HEK293T (cell line): ENCODE measurements at places on chromosomes 1 and 21.

- peak; percentile 83 for DNase-seq
Observed at GRCh38 chr1:39973503-39974135, 18.7 kb downstream of the MFSD2A start.

GRCh38 chr1:166933633-166934032 lies 41.7 kb downstream of the ILDR2 start:
- no peak for DNase-seq

- DNase-seq: no peak
Observed at GRCh38 chr1:185338719-185339622, 21.9 kb upstream of the IVNS1ABP start.

DNA sequence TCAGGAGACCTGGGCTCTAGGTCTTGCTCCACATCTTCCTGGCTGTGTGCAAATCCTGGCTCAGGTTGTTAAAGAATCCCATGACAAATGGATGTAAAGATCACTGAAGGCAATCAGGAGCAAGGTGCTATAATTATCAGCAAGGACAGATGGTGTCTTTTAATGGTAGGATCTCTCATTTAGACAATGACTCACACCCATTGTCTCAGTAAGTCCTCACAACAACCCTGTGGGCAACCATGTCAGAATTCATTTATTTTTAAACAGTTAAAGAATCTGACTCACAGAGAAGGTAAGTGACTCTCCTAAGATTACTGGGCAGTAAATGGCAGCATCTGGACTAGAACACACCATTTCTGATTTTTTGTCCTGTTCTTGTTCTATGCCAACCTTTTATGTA lies 32.8 kb downstream of the RNASEL start:
- DNase-seq: no peak
